ENCODE measurements at places on chromosomes 6 and 20. TPM values are rescaled to one million over a fixed set of nuclear protein-coding genes. Genes with fewer than 3 reads are reported as not detected.

- ATAC-seq, result no peak
Observed at GRCh38 chr6:20167601-20168000, 44.7 kb downstream of the MBOAT1 start.

- ATAC-seq, result no peak
Observed at GRCh38 chr20:58900397-58900796, 47.9 kb downstream of the GNAS start.

GRCh38 chr20:2128542-2128941, 26.9 kb downstream of the STK35 start:
- ATAC-seq, result no peak

DNA sequence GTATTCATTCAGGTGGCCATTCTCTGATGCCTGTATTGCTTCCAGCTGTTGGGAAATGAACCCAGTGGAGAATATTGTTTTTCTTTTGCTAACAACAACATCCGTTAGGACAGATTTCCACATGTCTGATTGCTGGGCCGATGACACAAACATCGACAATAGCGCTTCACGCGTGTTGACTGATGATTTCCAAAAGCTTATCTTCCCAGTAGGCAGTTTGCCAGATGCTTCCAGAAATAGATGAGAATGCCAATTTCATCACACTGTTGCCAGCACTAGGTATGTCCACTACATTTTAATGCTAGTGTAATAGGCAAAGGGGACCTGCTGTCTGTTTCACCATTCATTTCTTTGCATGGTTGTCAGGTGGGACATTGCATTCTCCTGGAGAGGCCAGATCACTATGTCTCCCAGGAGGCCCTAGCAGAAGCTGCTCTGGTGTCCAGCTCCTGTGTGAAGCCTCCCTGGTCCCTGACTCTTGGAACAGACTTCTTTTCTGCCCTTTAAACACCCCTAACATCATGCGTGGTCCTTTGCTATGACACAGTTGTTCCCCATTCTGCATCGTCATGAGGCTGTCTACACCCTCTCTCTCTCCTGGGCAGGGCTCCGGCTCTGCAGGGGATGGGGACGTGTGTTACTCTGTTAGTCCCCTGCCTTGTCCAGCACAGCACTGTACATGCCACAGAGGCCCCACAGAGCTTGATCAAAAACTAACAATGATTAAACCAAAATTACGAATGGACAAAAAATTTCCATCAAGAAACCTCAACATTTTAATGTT, 181.6 kb downstream of the CDH26 start:
- no peak for ATAC-seq

GRCh38 chr6:593139-593906, 63.6 kb downstream of the HUS1B start:
- ATAC-seq, result no peak

GRCh38 chr6:157198425-157199279, 124.7 kb downstream of the TMEM242 start:
- peak; percentile 73 for ATAC-seq

GRCh38 chr6:137692806-137693205, 174.3 kb upstream of the TNFAIP3 start:
- no peak for ATAC-seq

GRCh38 chr6:132512342-132512637, 626 bp downstream of the STX7 start:
- ATAC-seq, result no peak

DNA sequence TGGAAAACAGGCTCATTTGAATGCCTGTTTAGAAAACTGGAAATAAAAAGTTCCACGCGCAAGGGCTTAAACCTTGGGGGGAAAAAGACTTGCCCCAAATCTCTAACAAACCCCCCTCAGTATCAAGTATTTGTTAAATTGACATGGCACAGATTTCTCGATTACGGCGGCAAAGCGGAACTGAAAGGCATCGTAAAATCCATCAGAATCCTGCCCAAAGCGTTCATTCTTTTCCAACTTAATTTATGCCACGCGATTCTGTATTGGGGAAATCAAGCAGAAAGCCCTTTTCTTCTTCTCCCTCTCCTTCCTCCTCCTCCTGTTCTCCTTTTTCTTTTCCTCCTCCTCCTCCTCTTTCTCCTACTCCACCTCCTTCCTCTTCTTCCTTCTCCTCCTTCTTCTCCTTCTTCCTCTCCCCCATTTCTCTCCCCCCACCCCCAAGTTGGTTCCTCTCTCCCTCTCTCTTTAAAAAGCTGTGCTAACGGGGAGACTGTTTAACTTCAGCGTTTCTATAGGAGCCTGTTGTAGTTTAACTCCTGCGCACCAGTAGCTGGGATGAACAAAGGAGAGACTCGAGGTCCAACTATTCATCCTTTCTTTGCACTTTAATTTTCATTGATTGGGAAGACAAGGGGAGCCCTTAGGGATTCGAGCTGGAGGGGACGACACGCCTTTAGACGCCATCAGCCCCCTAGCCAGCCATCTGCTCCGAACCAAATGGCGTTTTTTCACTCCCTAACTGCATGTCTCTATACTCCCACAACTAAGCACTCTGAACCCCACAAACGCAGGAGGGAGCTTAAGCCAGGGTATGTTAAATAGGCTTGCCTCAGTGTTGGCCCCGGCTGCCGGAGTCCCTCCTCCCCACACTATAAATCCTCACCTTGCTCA, 2.7 kb upstream of the DLL1 start:
- no peak for ATAC-seq

GRCh38 chr6:12715437-12715836, 1.1 kb upstream of the PHACTR1 start:
- no peak for ATAC-seq

DNA sequence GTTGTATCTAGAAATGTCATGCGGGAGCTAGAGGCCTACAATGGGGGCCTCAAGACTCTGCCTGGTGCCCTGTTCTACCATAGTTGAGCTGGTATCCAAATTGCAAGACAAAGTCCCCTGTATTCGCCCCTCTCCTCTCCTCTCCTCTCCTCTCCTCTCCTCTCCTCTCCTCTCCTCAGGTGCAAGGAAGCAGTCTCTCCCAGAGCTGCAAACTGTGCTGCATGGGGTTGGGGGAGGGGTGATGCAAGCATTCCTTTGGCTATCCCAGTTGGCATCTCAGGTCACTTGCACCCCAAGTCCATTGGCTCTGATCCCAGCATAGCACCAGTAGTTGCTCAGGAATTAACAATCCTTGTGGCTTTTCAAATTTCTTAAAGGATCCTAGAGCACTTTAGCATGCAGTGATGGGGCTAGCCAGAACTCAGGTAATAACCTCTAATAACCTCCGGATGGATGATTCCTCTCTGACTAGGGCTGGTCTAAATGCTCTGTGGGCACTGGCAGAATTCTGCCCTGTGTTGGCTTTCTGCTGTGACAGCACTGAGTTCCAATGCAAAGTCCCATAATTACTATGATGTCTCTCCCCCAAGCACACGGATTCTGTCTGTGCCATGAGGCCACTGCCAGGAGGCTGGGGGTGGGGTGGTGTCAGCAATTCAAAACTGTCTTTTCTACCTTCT, 35.3 kb downstream of the TAF11 start:
- no peak for ATAC-seq

DNA sequence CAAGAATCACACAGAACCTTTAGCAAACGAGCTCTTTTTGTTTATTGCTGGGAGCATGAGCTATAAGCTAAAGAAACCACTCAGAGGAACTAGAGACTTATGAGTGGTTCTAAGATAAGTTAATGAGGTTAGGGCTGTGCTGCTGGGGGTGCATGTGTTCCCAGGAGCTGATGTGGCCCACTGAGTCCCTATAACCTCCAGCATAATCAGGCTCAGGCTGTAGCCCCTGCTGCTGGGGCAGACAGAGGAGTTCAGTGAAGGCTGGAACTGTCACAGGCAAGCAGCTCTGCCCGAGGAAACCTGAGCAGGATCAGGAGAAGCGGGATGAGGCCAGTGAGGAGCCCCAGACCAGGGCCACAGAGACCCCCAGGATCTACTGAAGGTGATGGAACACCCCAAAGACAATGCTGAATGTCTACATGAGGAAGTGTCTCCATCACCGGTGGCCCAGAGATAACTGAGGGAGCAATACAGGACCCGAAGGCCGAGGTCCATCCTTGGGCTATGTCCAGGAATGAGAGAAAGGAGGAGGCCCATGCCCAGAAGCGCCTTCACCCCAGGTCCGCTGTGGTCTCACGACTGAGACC, 17.3 kb downstream of the TUBB2B start:
- no peak for ATAC-seq

GRCh38 chr6:148980234-148980633, 233.4 kb downstream of the UST start:
- no peak for ATAC-seq

DNA sequence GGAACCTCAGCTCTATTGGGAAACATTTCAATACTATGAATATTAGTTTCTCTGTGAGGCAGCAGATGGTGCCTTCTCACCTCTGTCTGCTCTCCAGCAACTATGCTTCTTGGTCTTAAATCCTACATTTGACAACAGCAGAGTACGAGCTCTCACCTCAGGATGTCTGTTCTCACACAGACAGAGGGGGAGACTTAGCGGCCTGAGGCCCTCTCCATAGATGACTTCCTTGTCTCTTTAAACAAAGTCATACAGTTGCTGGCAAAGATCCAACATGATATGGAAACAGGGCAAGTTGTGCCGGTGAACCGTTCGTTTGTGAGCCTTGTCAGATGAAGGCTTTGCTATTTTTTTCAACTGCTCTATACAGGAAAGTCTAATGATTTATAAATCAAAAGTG, 43.7 kb upstream of the GABRR1 start:
- no peak for ATAC-seq

- no peak for ATAC-seq
Observed at GRCh38 chr20:56795492-56795891, 166.4 kb downstream of the TFAP2C start.

GRCh38 chr20:7323957-7324356, 556.5 kb downstream of the BMP2 start:
- ATAC-seq, result peak; percentile 78

DNA sequence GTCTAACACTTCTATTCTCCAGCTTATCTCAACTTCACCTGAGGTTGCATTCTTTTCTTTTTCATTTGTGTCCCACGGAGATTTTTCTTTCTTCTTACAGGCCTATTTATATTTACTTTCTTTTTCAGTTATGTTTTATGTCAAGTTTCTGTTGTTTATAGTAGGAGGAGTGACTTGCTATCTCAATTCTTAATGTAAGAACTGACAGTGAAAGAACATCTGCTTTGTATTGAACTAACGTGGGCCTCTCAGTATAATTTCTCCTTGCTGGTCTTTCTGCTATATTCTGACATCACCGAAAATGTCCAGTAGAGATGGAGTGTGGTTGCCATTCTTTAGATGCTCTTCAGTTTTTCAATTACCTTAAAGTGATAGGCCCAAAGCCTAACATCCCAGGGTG, 521.7 kb downstream of the EPM2A start:
- no peak for ATAC-seq

GRCh38 chr6:3259491-3259958, 778 bp downstream of the PSMG4 start:
- peak; percentile 17 for ATAC-seq

DNA sequence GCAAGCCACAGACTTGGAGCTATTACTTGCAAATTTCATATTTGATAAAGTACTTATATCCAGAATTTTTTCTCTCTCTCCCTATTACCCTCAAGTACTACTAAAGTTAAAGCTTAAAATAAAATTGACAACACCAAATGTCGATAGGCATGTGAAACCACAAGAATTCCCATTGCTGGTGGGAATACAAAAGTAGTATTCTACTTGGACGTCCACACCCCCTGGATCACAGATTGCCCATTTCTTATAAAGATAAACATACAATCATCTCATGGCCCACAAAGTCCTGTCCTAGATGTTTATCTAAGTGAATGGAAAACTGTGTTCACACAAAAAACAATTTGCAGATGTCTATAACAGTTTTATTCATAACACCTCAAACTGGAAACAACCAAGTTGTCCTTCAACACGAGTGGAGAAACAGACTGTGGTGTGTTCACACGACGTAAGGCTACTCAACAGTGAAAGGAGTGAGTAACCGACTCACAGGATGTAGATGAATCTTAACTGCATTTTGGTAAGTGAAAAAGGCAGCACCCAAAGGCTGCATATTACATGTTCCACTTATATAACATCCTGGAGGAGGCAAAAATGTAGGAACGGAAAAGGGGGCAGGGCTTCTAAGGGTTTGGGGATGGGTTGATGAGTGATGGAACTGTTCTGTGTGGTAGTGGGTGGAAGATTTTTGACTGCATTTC, 297.4 kb downstream of the THBS2 start:
- peak; percentile 32 for ATAC-seq

- ATAC-seq, result no peak
Observed at GRCh38 chr20:35284992-35285805, 627 bp upstream of the EIF6 start.

DNA sequence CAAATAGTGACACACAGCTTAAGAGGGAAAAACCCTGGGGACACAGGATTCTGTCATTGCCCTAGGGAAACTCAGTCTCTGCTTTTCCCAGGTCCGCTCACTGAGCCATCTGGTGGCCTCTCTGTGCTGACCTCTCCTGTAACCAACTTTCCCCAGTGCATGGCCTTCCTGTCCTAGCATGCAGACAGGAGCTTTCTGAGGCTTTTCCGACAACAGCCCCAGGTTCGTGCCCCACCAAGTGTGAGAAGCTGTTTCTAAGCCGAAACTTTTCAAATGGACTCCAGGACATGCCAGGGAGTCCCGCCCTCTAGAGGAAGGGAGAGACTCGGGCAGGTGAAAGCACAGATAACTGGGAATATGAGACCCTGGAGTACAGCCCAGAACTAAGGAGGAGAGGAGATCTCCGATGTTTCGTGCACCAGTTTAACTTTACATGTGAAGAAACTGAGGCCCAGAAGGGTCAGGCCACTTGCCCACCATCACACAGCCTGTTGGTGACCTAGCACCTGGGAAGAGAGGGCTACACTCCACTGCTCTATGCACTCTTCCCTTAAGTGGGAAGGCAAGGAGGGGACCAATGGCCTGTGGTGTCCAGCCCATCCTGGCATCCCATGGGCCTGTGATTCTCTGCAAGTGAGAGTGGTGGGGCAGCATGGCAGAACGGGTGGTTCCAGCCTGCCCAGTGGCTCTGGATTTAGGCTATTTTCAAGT, 46.2 kb downstream of the RPP40 start:
- peak; percentile 49 for ATAC-seq

DNA sequence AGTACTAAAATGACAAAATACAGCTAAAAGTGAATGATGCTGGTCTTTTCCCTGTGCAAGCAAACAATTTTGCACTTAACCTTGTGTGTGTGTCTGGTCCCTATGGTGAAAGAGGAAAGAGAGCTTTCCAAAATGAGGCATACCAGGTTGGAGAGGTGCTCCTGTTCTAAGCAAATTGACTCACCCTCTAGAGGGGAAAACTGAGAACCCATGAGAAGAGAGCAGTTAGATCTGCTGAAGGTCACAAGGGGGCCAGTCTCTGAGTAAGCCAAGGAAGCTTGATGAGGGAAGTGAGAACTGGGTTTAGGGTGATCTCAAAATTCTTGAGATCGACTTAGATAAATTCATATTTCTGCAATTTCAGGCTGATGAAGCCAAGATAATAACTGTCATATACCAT, 157.5 kb upstream of the TBX18 start:
- no peak for ATAC-seq

CGA gene
- 0.33 TPM for total RNA-seq

SAYSD1 gene
- total RNA-seq, result 8.9 TPM

SH3BGRL2 gene
- total RNA-seq, result 4.1 TPM

TBXT gene
- not detected for total RNA-seq

PRIM2 gene
- total RNA-seq, result 8.4 TPM

SRSF12 gene
- total RNA-seq, result 2.0 TPM

GSTA2 gene
- total RNA-seq, result not detected

PREX1 gene
- total RNA-seq, result 41.1 TPM

TSBP1 gene
- total RNA-seq, result not detected

GPR63 gene
- total RNA-seq, result 1.7 TPM

APOM gene
- total RNA-seq, result 6.2 TPM
